Adrenal gland (tissue), 19 donors: ENCODE measurements at places on chromosomes 1 and 21. TPM values are rescaled to one million over a fixed set of nuclear protein-coding genes. Genes with fewer than 3 reads are reported as not detected.
A peak's percentile ranks its signal among the peaks of the same experiment; 100 is the strongest.

DNA sequence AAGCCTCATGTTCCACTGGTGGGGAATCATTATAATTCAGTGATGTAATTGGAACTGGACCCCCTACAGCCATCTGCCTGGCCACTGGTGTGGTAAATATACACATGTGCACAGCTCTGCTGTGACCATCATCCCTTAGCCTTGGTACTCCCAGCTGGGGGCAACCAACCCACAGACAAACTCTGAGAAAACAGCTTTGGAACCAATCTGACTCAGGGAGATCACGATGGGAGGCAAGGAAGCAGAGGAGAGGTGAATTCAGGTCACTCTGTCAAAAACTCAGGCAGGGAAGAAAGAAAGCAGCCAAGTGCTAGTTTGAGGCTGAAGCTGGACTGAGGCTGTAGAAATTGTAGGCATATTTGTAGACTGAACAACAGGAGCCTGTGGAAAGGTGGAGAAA is 197.8 kb upstream of the GALNT2 start:
- no peak for DNase-seq

GRCh38 chr1:57854436-57854835 is 430.6 kb upstream of the DAB1 start:
- no peak for DNase-seq

Gene OR6N1
- not detected for polyA plus RNA-seq

- DNase-seq: peak; percentile 29
Observed at GRCh38 chr21:46065914-46066551, 31.9 kb upstream of the COL6A2 start.

Gene ZBTB8A
- 1.9 TPM for polyA plus RNA-seq

GRCh38 chr1:23303524-23303923 is 40.6 kb downstream of the HNRNPR start:
- DNase-seq: no peak

DNA sequence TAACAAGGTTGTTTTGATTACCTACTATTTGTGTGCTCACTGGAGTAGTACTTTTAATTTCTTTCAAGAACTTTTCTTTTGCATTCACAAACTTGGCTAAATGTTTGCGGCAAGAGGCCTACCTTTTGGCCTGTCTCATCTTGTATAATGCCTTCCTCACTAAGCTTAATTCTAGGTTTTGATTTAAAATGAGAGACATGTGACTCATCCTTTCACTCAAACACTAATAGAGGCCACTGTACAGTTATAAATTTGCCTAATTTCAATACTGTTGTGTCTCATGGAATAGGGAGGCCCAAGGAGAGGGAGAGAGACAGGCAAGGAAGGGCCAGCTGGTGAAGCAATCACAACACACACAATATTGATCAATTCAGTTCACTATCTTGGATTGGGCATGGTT is 66.1 kb downstream of the ZNF644 start:
- no peak for DNase-seq

DNA sequence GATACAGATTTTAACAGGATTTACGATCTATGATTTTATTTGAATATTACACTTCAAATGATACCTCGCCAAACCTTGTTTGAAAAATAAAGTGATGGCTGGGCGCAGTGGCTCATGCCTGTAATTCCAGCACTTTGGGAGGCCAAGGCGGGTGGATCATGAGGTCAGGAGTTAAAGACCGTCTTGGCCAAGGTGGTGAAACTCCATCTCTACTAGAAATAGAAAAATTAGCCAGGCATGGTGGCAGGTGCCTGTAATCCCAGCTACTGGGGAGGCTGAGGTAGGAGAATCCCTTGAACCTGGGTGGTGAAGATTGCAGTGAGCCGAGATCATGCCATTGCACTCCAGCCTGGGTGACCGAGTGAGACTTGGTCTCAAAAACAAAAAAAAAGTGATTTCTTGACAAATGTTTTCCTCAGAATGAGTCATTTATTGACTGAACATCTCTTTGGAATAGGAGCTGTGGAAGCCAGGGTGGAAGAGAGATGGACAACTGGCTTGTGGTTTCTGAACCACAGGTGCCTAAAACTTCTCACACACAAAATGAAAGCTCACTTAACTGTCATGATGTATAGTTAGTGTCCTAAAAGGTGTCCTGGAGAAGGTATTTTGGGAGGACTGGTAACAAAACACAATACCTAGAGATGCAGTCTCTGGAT is 11.9 kb downstream of the PKNOX1 start:
- no peak for DNase-seq
